ENCODE measurements at places on chromosomes 1 and 21.

GRCh38 chr1:31798086-31798432 lies 17.8 kb downstream of the SPOCD1 start:
- DNase-seq, result no peak

- DNase-seq, result no peak
Observed at GRCh38 chr1:2021550-2021949, 2.4 kb downstream of the GABRD start.

DNA sequence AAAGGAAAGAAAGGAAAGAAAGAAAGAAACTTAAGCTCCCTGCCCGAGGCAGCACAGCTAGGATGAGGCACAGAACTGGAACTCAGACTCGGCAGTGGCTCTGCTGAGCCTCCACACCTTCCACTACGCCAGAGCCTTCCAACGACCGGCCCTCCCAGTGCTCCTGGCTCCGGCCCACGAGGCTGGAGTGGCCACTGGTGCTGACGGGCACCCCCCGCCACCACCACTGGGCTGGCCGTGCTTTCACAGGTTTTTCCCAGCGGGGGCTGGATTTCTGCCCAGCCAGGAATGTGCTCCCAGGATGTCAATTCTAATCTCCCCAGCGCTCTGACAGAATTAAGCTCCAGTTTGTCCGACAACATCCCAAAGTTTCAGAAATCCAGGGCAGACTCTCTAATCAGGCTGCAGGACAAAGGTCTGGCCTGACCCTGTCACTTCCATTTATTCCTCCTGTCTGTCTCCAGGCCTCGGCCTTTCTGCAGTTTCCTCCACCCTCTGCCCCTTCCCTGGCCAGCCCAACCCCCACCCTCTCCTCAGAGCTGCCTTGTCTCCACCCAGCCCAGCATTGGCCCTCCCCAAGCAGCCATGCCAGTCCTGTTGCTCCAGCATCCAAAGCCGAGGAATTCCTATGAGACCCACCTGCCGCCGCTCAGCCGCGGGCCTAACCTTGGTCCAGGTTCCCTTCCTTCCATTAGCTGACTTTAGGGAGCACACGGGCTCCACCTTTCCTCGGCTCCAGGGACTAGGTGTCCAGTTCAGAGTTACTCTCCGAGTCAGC lies 81.9 kb downstream of the CASZ1 start:
- DNase-seq, result no peak

DNA sequence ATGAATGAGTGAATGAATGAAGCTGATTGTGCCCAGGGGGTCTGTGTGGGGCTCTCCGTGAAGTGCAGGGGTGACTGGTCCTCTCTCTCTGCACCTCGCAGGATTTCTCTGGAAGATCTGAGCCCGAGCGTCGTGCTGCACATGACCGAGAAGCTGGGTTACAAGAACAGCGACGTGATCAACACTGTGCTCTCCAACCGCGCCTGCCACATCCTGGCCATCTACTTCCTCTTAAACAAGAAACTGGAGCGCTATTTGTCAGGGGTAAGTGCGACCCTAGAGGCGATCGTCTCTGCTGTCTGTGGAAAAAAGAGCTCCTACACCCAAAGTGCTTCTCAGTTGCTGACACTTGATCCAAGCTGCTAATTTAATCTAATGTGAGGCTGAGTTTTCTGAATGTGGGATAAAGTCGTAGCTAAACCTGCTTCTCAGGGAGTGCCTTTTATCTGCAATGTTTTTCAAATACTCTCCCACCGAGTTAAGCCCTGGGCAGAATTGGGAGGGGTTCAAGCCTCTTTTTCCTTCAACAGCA lies 101.7 kb downstream of the HUNK start:
- no peak for DNase-seq

DNA sequence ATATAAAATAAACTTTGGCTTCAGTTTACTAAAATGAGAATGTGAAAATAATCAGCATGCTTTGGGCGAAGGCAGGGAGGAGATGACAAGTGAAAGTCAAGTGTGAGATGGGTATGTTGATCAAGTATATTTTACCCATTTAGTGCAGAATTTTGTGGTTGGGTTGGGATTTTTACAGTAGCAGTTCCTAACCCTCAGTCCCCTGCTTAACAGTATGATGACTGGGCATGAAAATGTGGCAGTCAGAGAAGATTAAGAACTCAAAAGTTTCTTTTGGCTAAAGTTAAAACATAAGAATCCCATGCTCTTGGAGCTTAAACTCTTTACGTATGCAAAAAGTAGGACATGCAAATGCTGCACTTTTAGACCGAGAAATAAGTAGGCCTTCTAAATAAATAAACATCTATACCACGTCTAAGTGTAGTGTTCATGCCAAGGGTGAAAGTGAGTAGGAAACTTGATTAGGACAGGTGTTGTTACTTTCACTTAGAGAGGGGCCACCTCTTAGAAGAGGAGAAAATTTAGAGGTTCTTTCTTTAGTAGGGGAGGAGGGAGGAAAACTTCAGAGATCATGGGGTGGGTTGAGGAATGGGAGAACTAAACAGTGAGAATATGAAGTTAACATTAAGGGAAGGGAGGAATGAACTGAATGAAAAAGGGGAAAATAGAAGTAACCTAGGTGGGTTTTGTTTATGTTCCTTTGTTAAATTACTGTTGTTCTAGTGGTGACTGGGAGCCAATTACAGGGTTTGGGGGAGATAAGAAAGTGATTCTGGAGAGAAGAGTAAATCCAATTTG lies 127.8 kb downstream of the OSBPL9 start:
- DNase-seq, result no peak

GRCh38 chr21:24112020-24112419 lies 1495.3 kb downstream of the MRPL39 start:
- peak; percentile 39 for DNase-seq

All from fibroblast of skin of scalp (primary cell).